ENCODE measurements at places on chromosomes 12 and 14.

GRCh38 chr12:106144847-106145246 lies 6.1 kb upstream of the NUAK1 start:
- DNase-seq: no peak

DNA sequence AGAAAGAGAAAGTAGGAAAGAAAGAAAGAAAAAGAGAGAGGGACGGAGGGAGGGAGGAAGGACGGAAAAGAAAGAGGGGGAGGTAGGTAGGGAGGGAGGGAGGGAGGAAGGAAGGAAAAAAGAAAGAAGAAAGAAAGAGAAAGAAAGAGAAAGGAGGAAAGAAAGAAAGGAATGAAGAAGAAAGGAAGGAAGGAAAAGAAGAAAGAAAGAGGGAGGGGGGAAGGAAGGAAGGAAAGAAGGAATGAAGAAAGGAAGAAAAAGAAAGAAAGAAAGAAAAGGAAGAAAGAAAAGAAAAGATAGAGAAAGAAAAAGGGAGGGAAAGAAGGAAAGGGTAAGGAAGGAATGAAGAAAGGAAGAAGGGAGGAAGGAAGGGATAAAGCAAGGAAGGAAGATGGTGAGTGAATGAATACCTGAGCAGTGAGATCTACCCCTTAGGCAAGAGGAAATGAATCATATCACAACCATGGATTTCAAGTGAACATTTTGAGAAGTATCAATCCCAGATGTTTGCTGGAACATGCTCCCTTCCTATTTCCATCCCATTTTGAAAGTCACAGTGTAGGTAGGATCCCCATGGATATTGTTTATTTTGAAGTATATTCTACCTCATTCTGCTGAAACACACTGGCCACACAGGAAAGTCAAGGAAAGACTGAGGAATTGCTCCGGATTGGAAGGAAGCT lies 639.4 kb upstream of the TBX3 start:
- DNase-seq: no peak

DNA sequence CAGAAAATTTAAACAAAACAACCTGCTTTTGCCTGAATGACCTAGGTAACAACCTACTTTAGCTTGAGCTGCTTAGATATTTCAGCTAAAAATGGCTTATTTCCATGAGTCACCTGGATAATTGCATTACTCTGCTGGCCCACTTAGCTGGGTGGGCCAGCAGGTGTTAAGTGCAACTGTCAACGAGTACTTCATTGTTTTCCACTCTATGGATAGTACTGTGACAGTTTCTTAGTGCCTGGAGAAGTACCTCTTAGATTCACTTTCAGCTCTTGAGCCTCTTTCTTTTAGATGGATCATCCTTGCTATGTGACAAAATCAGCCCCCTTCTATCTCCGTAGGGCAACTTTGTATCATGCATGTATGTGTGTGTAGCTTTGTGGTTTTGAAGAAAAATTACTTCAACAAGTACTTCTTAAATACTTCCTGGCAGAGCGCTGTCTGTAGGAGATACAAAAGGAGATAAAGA lies 368.2 kb upstream of the ATP2B1 start:
- no peak for DNase-seq

GRCh38 chr12:91870872-91871707 lies 274.6 kb downstream of the BTG1 start:
- DNase-seq: no peak

GRCh38 chr14:51328064-51328771 lies 88.2 kb downstream of the TMX1 start:
- DNase-seq: no peak

DNA sequence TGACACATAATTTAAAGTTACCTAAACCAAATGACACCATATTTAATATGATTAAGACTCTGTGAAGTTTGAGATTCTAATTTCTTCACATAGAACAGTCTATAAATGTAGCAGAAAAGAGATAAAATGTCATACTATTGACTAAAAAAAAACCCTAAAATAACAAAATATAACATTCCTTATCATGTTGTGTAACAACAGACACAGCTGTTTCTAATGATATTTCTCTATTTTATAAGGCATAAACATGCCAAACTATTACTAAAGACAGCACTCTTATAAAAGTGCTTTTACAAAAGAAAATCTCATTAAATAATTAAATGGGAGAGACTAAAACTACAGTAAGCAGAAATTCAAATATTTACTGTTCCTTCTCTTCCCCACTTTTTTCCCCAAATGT lies 49.4 kb downstream of the NOVA1 start:
- DNase-seq: no peak

- no peak for DNase-seq
Measured at GRCh38 chr14:47252802-47253201, 422.6 kb downstream of the MDGA2 start.

GRCh38 chr14:23548351-23549318 lies 2.9 kb downstream of the ZFHX2 start:
- DNase-seq: no peak

GRCh38 chr12:51647647-51648046 lies 56.6 kb downstream of the SCN8A start:
- no peak for DNase-seq

- no peak for DNase-seq
Measured at GRCh38 chr14:99134516-99135046, 137.4 kb downstream of the BCL11B start.

Measured in stimulated activated CD4-positive, alpha-beta T cell treated with anti-CD3 and anti-CD28 coated beads, Interleukin-15, amount 100 ng/mL, for 1 hour (primary cell).